ENCODE measurements at places on chromosomes 3 and 15.

DNA sequence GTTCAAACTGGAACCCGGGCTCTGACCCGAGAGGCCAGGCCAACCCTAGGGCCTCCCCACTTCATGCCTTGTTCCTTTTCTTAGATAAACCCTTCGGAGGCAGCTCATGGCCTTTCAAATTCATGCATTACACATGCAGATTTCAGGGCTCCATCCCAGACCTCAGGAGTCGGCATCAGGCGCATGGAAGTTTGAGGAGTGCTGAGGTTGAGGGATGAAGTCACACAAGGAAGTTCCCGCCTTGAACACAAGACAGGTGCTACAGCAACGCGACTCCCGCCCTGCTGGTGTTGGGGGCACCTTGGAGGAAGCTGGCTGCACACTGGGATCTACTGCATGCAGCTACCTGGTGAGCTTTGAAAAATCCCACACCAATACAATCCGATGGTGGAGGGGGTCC, 245.2 kb upstream of the LYSMD4 start:
- DNase-seq: no peak

- DNase-seq: no peak
Observed at GRCh38 chr3:23590424-23591273, 215.1 kb upstream of the UBE2E1 start.

GRCh38 chr3:94071713-94072284, 8.9 kb downstream of the NSUN3 start:
- no peak for DNase-seq

- DNase-seq: no peak
Observed at GRCh38 chr15:97525809-97526208, 434.7 kb upstream of the ARRDC4 start.

GRCh38 chr15:71440489-71441110, 325.3 kb downstream of the THSD4 start:
- DNase-seq: peak; percentile 80

Data from KBM-7 (cell line).